ENCODE measurements at places on chromosomes 3 and 15.

GRCh38 chr3:34948517-34948916 is 690.8 kb upstream of the ARPP21 start:
- DNase-seq: no peak

DNA sequence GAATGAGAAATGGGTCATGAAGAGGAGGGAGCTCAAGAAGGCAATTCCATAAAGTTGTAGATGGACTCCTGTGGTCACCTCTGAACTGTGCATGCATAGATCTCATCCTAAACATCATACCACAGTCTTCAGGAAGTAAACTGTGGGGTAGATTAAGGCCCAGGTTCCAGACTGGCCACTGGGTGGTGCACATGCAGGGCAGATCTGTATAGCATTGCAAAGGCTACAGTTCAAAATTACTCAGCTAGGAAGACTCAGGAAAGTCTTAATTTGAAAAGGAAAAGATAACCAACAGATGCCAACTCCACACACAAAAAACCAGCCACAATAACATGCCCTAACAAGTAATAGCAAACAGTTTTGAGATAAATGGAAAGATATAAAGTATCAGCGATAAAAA is 20.3 kb downstream of the KY start:
- no peak for DNase-seq

DNA sequence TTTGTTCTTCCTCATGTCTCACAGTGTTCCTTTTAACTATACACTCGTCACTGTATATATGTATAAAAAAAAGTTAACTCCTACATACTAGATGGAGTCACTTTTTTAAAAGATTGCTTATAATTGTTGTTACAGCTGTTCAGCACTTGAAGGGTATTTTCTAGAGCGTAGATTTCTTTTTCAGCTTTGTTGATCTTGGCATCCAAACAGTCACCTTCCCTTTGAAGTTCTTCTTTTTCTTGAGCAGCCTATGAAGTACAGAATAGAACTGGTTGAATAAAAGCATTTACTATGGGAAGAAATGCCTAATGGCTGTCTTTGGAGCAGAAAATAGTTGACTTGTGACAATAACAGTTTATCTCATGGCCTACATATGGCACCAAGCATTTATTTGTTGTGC is 17.8 kb downstream of the TTC14 start:
- no peak for DNase-seq

- no peak for DNase-seq
Observed at GRCh38 chr15:97461226-97461625, 499.3 kb upstream of the ARRDC4 start.

DNA sequence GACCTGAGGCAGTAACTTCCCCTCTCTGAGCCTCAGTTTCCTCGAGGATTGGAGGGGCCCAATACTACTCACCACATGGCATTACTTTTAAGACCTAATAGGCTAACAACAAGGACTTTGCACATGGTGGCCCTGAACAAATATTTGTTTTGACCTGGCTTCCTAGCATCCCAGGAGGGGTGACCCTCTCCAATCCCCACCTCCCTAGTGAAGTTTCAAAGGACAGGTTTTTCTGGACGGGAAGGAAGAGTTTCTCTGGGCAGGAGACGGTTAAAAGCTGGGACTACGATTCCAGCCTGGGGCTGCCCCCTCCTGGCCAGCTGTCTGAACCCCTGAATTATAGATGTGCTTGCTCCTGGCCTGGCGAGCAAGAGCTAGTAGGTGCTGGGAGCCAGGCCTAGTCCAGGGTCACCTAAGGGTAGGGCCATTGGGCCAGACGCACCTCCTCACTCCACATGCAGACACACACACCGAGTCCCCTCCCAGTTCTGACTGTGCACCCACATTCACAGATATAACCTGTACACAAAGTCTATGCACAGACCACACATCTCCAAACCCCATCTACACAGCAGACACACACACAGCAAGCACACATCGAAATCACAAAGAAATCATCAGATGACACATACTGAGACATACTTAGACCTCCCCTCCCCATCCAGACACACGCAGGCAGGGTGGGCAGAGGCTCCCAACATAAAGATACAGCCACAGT is 2.7 kb upstream of the ISL2 start:
- DNase-seq: no peak

DNA sequence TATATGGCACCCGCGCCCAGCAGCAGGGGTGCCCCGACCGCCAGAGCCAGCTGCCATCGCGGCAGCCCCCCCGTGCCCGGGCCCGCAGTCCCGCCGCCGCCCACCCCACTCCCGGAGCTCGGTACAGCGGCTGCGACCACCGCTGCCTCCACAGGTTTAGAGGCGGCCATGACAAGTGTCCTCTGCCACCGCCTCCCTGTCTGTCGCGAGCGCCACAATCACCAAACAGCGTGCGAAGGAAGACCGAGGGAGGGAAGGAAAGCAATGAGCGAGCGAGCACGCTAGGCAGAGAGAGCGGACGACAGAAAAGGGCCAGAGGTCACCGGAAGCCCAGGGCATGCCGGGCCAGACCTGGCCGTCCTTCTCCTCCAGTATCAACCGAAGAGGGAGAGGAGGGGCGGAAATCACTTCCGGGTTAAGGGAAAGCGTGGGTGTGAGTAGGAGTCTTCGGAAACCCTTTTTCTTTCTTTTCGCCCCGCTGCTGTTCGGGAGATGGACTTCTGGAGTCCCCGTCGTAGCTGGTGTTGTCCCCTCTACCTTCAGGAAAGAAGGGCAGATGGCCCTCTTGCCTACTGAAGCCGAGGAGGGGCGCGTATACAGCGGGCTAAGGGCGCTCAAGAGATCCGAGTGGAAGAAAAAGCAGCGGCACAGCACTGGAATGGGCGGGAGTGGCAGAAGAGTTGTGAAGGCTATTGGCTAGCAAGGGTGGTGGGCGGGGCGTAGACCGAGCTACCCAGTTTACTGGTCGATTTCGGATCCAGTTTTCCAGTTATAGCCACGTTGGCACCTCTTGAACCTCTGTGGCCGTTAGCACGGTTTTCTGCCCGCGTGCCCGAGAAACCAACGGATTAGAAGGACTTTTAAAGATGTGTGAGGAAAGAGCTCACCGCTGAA is at the start of the genes LNP1 and TOMM70:
LNP1 (plus strand) TSS at position 760 of the 894 bp plus-strand sequence. CDS start 28,191 bp downstream, outside the sequence.
TOMM70 (minus strand) TSS at position 310 of the 894 bp plus-strand sequence; CDS start at position 170, 140 bp downstream.
- peak; percentile 97 for DNase-seq

- DNase-seq: no peak
Observed at GRCh38 chr3:9795207-9795606, 2.3 kb downstream of the ARPC4 start.

- DNase-seq: no peak
Observed at GRCh38 chr3:181629711-181630110, 82.0 kb upstream of the SOX2 start.

DNA sequence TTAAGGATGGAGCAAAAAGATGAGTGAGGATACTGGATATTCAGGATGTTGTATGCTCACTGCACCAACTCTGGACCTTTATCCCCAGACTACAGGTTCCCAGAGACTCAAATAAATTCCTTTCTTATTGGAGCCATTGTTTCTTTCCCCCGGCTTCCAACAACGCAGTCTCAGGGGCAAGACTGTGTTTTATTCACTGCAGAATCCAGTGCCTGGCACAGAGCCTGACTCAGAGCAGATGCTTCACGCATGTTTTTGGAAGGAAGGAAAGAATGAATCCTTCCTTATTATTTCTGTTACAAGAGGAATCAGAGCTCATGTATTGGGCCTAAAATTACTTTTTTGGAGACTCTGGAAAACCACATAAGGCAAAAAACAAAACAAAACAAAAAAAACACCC is 96.0 kb upstream of the VGLL4 start:
- DNase-seq: no peak

GRCh38 chr3:112606098-112606497 is 34.8 kb downstream of the CCDC80 start:
- no peak for DNase-seq

- no peak for DNase-seq
Observed at GRCh38 chr3:110526777-110527727, 544.6 kb upstream of the NECTIN3 start.

DNA sequence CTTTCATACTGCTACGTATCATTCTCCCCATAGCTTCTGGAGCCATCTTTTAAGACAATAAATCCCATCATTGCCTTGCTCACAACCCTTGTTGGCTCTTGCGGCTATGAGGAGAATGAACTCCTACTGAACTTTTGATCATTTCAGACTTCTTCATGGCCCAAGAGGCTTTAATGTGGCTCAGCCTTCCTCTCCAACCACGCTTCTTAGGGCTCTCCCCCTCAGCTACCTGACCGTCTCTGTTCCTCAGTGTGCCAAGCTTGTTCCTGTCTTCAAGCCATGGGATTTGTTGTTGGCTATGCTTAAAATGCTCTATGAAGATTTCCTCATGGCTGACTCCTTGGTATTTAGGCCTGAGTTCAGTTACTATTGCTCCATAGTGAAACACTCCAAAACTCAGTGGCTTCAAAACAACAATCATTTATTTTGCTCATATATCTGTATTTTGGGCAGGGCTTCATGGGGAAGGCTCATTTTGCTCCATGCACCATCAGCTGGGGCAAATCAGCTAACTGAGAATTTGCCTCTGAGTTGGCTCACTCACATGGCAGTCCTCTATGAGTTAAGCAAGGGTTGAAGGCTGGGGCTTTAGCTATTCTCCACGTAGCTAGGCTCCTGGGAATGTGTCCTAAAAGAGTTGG is 47.5 kb downstream of the FOXL2 start:
- no peak for DNase-seq

DNA sequence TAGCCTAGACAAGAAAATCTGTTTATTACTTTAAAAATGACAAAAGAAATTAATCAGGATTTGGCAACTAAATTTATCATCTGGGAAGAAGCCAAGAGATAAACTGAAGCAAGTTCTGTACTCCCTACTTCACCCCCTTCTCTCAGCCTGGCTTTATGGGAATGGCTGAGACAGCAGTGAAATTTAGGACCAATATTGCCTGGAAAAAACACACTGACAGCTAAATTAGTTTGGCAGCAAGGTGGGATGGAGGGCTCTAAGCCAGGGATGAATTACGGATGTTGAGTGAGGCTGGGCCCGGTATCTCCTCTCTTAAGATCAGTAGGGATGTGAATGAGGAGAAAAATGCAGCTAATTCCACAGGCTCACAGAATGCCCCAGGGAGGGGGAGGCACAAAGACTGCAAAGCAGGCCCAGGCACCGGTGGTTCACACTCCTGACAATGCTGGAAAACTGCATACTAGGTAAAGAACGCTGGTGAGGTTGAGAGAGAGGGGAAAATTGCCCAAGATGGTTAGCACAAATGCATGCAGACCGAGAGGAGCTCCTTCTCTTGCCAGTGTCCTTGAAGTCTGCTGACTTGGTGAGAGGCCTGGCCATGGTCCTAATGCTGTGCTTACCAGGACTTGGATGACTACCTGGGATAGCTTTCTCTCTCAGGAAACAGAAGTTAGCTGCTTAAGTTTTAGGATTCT is 89.0 kb downstream of the WDR76 start:
- no peak for DNase-seq

- no peak for DNase-seq
Observed at GRCh38 chr3:139326131-139326530, 17.7 kb upstream of the MRPS22 start.

- no peak for DNase-seq
Observed at GRCh38 chr3:186871403-186871924, 29.0 kb downstream of the ADIPOQ start.

Measured in activated T-cell treated with anti-CD3 and anti-CD28 coated beads, Interleukin-2, amount 50 U/mL, for 24 hours (primary cell).